ENCODE measurements at places on chromosomes 11 and 22.

DNA sequence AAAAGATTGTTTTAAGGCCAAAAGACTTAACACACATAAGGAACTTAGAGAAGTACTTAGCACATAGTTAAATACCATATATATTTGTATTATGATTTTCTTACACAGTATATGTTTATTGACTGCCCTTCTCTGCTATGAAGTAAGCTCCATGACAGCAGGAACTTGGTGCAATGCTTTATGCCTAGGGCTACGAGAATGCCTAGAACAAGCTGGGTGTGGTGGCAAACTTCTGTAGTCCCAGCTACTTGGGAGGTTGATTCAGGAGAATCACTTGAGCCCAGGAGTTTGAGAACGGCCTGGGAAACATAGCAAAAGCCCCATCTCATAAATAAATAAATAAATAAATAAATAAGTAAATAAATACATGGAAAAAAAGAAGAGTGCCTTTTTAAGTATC, 1.9 kb downstream of the SLC5A12 start:
- DNase-seq, result no peak

DNA sequence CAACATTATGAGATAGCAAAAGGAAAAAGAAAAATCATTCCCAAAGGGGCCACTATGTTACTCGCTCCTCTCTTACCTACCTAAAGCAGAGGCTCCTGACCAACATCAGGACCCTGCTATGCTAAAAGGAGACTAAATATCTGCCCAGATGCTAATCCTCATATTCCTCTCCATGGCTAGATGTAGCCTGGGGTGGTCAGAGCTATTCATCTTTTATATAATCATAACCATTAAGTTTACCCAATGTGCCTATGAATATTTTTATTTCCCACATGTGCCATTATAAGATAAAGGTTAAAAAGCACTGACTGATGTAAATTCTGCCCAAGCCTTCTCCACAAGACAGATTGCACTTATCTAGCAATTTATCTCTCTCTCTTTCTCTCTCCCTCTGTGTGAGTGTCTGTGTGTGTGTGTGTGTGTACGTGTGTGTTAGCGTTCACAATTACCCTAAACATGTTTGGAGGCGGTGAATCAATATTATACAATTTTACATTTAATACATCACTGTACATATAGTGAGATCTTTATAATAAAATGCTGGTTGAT, 41.2 kb upstream of the ANO5 start:
- DNase-seq, result no peak

GRCh38 chr11:62499944-62500649, 46.5 kb downstream of the AHNAK start:
- no peak for DNase-seq

DNA sequence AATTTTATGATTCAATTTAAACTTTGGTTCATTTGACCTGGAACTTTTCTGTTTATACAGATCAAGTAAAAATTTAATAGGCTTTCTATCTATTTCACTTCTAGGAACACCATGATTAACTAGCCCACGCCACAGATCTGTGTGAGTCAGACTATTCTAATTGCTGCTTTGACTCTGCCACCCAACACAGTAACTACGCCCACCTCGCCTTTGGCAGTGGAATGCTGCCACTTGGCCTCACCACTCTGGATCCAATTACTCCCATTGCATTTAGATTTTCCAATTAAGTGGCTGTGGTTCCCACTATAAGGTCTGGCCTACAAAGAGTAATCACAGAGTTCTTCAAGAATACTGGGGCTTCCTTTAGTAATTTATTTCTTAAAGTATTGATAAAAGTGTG, 46.6 kb upstream of the LIN7C start:
- peak; percentile 3 for DNase-seq

- no peak for DNase-seq
Observed at GRCh38 chr11:38818720-38819119, 2220.7 kb upstream of the RAG2 start.

GRCh38 chr11:86861810-86862209, 61.5 kb downstream of the PRSS23 start:
- DNase-seq, result no peak

- no peak for DNase-seq
Observed at GRCh38 chr22:37930270-37930951, 23.0 kb downstream of the C22orf23 start.

GRCh38 chr11:83656796-83657330, 370.7 kb upstream of the CCDC90B start:
- DNase-seq, result no peak

DNA sequence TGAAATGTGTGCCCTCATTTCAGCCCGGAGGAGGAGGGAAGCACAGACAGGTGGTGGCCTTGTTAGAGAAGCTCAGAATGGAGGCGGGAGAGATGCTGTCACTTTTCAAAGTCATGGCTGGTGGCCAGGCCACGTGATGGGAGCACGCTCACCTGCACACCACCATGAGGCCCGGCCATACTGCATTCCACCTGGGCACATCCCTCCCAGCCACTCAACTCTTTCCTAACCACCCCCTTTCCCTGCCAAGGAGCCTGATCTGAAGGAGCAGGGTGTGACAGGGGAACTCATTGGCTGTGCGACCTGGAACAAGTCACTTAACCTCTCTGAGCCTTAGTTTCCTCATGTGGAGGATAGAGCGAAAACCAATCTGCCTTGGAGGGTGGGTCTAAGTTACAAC, 364.5 kb downstream of the CTTN start:
- DNase-seq, result no peak

- DNase-seq, result no peak
Observed at GRCh38 chr11:89608234-89608966, 101.7 kb upstream of the TRIM77 start.

DNA sequence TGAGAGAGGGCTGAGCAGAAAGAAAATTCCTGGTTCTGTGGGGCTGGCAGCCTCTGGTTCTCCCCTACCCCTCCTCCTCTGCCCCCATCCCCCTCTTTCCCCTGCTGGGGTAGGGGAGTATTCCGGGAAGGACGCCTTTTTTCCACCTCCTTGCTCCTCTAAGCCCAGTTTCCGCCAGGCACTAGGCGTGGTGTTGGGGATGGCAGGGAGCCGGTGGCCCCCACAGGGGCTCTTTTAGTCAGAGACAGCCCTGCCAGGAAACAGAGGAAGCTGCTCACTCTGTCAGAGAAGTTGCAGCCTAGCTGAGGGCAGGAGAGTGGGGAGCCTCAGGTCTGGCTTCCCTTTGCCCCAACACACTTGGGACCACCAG, 15.6 kb upstream of the ARHGEF17 start:
- peak; percentile 90 for DNase-seq

- no peak for DNase-seq
Observed at GRCh38 chr11:15347969-15348734, 233.4 kb downstream of the INSC start.

DNA sequence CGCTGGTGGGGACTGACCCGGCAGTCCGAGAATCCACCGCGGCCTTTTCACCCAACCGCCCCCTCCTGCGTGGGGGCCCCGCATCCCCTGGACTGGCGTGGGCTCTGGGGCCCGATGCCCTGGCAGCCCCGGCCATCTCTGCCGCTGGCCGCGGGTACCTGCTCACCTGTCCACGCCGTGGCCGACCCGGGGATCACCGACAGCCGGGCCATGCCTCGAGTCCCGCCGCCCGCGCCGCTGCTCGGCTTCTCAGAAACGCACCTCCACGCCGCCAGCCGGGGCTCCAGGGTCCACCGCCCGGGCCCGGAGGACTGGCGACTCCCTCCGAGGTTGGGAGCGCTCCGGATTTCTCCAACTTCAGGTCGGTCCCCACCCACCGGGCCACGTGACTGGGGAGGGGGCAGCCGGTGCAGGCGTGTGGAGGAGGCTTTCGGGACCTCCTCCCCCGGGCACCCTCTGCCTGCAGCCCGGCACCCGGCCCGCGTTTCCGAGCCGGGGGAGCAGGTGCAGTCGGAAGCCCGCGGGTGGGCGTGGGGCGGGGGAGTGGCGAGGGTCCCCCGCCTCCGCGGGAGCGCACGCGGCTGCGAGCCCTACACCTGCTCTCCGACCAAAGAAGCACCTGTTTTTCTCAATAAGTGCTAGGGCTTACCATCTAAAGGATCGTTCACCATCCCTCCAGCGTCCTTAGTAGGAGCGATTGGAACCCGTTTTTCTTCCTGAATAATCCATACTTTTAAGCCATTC, 554 bp upstream of the NRIP3 start:
- DNase-seq, result no peak

GRCh38 chr11:256952-257737, 20.4 kb downstream of the PSMD13 start:
- DNase-seq, result no peak

GRCh38 chr11:68689737-68690625, 5.6 kb downstream of the GAL start:
- DNase-seq, result no peak

DNA sequence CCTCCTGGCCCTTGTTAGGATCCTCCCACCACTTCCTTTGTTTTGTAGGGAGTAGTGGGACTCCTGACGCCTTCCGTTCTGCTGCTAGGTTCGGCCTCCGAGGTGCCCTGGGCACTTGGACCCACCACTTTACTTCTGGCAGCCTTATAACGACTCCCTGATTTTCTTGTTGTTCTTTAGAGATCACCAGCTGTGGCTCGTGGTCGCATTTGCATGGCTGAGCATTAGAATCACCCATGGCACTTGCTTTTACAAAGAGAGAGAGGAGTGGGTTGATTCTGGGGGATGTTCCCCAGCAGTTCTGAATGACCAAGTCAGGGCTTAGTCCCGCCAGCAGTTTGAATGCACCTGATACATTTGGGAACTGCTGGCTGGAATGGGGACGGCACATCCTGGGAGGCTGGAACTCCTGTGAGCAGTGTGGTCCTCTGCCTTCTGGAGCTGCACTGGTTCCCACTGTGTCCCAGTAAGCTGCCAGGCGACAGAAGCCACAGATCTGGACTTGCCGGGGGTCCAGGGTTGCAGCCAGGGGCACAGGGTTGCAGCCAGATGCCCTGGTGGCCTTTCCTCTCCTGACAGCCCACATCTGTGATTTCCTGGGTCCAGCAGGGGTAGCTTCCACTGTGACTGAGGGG, 4.1 kb downstream of the TUB start:
- no peak for DNase-seq

DNA sequence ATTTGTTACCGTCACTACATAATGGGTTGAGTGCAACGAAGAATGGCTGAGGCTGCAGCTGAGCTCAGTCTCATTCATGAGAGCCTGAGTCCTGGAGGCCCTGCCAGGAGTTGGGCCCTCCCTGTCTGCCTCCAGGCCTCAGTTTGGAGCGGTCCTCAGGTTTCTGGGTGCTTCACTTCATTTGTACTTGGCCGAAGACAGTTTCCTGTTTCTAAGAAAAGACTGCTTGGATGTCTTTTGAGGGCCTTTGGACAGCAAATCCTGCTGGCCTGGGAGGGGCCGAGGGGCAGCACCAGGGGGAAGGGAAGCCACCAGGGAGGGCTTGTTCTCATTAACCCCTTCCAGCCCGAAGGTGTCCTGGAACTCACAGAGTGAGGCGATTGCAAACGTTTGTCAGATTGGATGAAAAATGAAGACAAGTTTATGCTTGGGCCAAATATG, 163.1 kb downstream of the ETS1 start:
- DNase-seq, result no peak

DNA sequence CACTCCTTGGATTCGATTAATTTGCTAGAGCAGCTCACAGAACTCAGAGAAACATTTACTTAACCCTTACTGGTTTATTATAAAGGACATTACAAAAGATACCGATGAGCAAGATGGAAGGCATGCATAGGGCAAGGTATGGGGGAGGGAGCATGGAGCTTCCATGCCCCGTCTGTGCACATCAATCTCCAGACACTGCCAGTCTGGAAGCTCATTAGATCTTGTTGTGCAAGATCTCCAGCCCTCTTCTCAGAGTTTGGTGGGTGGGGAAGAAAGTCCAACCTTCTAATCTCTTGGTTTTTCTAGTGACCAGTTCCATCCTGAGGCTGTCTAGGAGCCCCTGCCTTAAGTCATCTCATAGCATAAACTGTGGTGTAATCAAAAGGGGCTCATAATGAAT, 190.7 kb downstream of the UVRAG start:
- no peak for DNase-seq

DNA sequence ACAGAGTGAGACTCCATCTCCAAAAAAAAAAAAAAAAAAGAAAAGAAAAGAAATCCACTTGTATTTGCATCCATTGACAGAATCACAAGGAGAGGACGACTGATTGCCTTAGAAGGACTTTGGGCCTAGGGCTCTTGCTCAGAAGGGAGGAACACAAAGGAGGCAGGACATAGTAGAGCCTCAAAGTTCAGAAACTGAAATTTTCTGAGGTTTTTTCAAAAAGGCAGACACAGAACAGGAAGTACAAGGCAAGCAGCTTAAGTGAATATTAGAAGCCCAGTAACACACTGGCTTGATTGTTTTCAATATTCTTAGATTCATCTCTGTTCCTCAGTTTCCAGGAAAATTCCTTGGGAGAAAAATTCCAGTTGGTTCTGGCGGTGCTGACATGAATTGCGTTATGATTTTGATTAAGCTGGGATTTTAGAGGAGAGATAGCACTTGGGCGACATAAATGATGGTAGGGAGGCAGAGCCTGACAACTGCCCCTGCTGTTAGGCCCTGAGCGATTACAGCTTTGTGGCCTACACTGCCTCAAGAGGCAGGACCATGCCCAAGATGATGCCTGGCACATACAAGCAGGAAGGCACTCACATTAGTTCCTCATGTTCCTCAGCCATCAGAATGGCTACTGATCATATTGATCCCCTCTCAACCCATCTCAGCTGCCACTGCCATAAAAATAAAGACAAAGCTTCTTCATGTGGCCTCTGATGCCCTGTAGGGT, 15.3 kb downstream of the CLPB start:
- DNase-seq, result no peak

- no peak for DNase-seq
Observed at GRCh38 chr11:102546427-102546826, 15.9 kb upstream of the MMP7 start.

GRCh38 chr22:47043835-47044721, 281.6 kb downstream of the TBC1D22A start:
- no peak for DNase-seq

- DNase-seq, result no peak
Observed at GRCh38 chr11:47288066-47288465, 18.1 kb downstream of the MADD start.

GRCh38 chr11:86183694-86184093, 60.9 kb upstream of the EED start:
- DNase-seq, result no peak

DNA sequence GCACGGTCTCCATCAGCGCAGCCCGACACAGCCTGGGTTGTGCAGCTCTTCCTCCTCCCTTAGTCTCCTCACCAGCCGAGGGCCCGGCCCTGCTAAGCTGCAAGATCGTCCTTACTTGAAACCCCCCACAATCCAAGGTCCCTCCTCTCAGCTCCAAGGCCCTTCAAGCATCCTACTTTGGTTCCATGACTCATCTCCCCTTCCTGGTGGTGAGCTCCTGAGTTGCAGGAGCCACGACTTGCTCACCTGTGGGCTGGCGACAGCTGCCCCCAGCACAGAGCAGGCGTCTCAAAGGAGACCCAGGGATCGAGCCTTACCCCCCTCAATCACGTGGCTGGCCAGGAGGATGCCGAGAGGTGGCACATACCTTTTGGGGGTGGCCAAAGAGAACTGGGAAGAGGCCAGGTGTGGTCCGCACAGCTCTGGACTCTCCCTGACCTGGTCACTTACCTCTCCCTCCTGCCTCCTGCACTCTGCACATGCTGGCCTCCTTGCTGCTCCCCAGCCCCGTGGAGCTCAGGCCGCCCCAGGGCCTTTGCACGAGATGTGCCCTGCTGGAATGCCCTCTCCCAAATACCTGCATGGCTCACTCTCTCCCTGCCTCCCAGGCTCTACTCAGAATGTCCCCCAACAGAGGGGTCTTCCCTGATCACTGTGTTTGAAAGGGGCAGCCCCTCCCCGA, 35.2 kb upstream of the FADD start:
- no peak for DNase-seq

- peak; percentile 23 for DNase-seq
Observed at GRCh38 chr11:33753304-33753967, 17.2 kb upstream of the CD59 start.

- DNase-seq, result no peak
Observed at GRCh38 chr11:46249103-46249937, 28.1 kb upstream of the CREB3L1 start.

Measured in MG63 (cell line).